Body of pancreas (tissue), 4 donors: ENCODE measurements at places on chromosomes 7 and 10.

- no peak for DNase-seq
Measured at GRCh38 chr10:2464483-2464882, 602.9 kb upstream of the PFKP start.

- DNase-seq, result peak; percentile 66
Measured at GRCh38 chr10:130301021-130301892, 165.1 kb downstream of the GLRX3 start.

GRCh38 chr7:117082647-117083046 lies 129.3 kb downstream of the ST7 start:
- no peak for DNase-seq

DNA sequence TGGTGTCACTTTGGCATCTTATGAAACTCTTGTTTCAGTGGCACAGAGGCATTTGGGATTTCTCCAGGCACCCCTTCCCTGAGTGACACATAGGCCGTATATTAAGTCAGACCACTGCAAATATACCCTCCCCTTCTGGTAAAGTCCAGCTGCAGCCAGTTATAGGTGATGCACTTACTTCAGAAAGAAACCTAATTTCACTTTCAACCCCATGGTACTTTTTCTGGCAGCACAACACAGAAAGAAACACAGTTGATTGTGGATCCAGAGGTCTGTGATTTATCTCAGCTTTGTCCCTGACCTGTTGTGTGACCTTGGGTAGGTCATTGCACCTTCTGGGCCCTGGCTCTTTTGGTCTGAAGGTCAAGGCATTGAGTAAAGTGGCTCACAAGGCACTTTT lies 173.2 kb downstream of the BUB3 start:
- no peak for DNase-seq

DNA sequence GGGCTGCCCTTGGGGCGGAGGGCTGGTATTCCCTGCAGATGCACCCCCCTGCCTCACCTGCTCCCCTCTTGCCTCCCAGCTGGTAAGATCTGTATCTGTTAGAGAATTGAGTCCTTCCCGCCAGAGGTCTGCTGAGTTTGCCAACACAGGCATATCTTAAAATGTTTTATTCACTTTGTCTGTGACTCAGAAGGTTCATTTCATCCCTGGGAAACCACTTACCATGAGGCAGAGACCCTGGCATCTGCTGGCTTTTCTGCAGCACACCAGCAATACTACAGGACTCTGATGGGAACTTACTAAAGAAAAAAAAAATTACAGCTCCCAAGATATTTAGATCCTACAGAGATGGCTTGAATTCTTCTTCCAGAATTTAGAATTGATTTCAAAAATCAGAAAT lies 131.3 kb downstream of the PLPP4 start:
- DNase-seq, result no peak

DNA sequence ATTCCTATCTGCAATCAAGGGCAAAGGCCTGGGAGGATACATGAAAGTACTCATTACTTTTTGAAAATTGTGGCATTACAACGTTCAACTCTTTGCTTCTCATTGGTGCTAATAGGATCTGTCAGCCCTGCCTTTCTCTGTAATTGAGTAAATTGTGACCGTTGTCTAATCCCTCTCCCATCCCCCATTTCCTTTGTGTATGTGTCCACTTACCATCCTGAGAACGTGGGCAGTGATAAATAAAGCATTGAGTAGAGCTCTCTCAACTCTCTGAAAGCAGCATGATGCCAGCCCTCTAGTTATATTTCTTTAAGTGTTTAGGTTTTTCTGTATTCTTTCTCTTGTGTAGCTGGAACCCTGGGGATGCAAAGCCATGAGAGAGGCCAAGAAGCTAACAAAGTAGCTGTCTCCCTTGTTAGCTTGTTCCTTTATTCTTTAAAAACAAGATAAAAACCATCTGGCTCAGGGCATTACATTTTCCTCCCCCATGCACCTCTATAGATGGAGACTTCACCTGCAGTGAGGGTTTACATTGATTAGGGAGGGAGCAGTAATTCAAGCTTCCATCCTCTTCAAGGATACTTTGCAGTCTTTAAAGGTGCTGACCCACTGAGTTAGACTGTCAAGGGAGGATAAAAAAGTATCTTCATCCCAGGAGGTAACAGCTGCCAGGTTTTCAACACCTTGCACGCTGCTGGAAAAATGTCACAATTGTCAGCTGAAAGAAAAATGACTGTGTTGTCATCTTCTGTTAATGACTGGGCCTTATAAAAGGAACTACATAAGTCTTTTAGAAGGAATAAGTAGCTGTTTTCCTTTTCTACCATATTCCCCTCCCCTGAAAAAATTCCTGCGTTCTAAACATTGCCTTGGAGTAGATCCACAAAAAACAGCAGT lies 112.3 kb downstream of the BTRC start:
- no peak for DNase-seq

- no peak for DNase-seq
Measured at GRCh38 chr10:133231946-133232574, 2.0 kb downstream of the UTF1 start.

DNA sequence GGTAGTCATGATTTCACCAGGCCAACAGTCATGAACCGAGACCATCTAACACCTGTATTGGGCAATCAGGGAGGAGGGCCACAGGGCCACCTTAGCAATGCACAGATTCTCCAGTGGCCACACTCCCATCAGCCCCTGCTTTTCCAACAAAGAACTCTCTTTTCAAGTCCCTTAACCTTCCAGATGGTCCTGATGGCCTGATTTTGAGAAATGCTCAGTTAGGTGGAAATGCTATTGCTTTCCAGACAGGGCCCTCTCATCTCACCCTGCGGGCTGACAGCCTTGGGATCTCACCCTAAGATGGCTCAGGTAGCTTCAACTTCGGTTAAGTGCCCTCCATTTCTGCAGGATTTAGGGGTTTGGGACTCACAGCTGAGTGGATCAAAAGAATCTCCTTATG lies 131.9 kb upstream of the PRR15 start:
- DNase-seq, result no peak

DNA sequence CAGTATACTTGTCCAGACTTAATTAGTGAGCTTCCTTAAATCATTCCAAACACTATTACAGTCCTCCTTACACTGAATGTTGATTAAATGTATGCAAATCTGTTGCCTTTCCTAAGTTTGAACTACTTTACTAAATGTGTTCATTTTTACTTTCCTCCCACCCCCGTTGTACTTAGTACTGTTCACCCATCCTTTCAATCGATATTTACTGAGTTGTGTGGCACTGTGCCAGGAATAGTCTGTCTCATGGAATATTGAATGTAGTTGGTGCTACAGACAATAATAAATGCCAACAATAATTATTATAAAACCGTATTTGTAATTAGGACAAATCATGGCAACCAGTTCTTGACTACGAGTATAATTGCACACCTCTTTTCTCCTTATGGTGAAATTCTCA lies 335.7 kb downstream of the GPR37 start:
- DNase-seq, result no peak

- DNase-seq, result no peak
Measured at GRCh38 chr10:5206799-5207198, 10.2 kb downstream of the AKR1C4 start.
